ENCODE measurements at places on chromosomes 4 and X.
A peak's percentile ranks its signal among the peaks of the same experiment; 100 is the strongest.

GRCh38 chr4:12852338-12853307 is 631.5 kb downstream of the RAB28 start:
- DNase-seq = no peak

- DNase-seq = no peak
Measured at GRCh38 chr4:102713096-102713495, 47.7 kb downstream of the MANBA start.

DNA sequence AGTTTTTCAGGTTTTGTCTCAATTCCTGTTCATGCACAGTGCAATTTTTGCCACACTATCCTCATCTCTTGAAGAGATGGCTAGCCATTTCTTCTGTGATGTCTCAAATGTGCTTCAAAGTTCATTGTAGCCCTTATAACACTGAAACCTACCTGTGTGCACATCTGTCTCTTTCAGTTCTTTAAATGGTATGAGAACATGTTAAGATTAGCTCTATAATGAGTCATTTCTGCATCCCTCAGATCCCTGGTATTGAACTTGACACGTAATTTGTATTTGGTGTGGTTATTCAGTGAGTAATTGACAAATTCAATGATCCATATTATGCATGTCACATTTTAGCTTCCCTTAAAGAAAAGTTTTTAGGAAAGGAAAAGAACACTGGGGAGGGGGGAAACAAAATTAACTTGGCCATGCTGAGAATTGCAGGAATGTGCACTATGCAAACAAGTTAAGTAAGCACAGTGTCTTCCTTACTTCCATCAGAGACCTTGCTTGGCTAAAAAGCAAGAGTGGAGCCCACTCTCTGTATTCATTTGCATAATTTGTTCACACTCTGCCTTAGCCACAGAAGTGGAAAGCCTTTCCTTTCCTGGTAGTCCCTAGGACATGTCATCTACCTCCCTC is 659.8 kb upstream of the MAGEB2 start:
- no peak for DNase-seq

GRCh38 chr4:143386812-143387211 is 50.1 kb downstream of the GAB1 start:
- no peak for DNase-seq

- DNase-seq = peak; percentile 63
Measured at GRCh38 chr4:56757261-56757746, 64.2 kb downstream of the SPINK2 start.

DNA sequence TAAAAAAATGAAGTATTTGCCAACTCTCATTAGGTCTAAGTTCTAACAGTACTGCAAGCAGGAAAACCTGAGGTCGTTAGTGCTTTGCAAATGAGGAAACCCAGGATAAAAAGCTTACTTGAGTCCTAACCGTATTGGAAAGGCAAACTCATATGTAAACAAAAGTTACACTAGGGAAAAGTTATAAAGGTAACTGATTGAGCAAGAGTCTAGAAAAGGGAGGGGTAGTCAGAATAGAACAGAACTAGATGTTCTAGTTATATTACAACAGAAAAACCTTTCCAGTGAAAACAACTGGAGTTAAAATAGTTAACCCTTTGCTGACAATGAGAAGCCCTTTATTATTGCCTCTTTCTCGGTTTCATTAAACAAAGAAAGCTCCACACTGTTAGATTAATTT is 66.4 kb upstream of the MAOA start:
- DNase-seq = no peak

DNA sequence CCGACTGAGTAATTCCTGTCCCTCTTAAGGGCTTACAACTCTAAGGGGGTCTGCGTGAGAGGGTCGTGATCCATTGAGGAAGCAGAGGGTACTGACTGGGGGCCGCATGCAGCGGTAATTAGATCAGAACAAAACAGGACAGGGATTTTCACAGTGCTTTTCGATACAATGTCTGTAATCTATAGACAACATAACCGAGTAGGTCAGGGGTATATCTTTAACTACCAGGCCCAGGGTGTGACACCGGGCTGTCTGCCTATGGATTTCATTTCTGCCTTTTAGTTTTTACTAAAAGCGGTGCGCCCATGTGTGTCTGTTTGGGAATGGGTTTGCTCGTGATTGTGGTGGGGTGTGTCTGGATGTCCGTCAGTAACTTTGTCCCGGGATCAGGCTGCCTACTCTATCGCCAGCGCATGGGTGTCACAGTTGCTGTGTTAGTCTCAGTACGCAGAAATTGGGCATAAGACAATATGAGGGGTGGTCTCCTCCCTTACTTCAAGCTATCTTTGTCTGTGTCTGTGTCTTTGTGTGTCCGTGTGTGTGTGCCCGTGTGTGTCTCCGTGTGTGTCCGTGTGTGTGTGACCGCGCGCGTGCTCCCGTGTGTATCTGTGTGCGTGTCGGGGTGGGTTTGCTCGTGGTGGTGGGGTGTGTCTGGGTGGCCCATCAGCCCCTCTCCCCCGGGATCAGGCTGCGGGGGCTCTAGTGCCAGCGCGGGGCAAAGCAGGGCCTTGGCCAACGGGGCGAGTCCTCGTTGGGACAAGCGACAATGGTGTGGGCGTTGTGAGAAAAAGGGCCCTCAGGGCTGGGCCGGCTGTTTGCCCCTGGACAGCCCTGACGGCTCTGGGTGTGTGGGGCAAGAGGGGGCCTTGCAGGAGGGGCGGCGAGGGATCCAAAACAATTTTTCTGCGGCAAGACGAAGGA is 10.4 kb downstream of the FRG2 start:
- no peak for DNase-seq

- DNase-seq = no peak
Measured at GRCh38 chrX:2536974-2537373, 36.2 kb upstream of the DHRSX start.

- DNase-seq = no peak
Measured at GRCh38 chr4:172050911-172051310, 237.7 kb downstream of the GALNTL6 start.

DNA sequence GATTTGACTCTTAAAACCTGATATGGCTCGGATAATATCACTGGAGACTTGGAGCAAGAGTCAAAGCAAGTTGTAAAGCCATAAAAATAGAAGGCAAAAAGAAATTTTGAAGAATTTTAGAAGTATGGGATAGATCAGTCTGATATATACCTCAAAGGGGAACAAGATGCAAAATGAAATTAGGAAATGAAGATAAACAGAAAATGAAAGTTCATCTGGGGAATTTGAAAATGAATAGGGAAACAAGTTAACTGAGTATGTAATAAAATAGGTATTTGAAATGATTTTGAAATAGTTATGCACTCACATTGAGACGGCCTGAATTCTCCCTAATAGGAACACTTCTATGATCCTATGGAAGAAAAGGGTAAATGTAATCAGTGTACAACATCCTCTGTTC is 5.7 kb downstream of the CYP2U1 start:
- DNase-seq = no peak

DNA sequence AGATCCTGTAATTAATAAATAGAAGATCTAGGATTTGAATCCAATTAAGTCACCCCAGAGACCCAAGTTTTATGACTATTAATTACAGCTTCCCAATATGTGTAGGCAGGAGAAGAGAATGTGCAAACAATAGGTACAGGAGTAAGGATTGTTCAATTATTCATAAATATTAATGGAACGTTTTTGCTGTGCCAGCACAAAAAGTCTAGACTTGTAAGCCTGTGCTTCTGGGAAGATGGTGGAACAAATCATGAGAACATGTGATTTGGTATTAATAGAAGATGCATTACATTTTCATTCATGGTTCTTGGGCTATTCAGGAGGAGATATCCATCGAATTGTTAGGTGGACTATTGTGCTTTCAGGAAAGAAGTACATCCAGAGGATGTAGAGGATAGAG is 1240.9 kb downstream of the STIM2 start:
- DNase-seq = no peak

- no peak for DNase-seq
Measured at GRCh38 chr4:171472230-171472629, 341.0 kb upstream of the GALNTL6 start.

All from stimulated activated effector memory CD8-positive, alpha-beta T cell treated with anti-CD3 and anti-CD28 coated beads, Interleukin-12 subunit alpha, Interleukin-12 subunit beta, amount 100 ng/mL, for 72 hours (primary cell).